ENCODE measurements at places on chromosomes 4 and X.

DNA sequence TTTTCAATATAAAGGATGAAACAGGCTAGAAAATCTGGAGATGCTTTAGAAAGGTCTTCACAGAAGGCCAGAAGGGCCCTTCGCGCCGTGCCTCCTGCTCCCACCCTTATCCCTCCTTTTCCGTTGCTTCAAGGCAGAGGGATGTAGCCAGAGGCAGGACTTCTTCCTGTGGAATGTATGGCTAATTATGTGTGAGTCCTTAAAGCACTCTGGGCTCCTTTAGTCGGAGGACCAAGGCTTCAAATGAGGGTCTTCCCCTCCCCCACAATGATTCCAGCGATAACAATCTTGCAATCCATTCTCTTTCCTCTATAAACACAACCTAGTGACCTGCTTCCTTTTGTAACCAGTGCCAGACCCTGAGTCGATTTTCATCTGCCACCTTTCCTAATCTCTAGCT, 103.5 kb downstream of the GPC3 start:
- DNase-seq: no peak

- no peak for DNase-seq
These were observed 9.5 kb upstream of the CTBP1 start for GRCh38 chr4:1258457-1258856.

GRCh38 chr4:39104255-39104654, 42.2 kb downstream of the KLHL5 start:
- DNase-seq: no peak

GRCh38 chr4:54402880-54403480, 173.9 kb downstream of the PDGFRA start:
- no peak for DNase-seq

- DNase-seq: no peak
These were observed 44.9 kb downstream of the SH3RF1 start for GRCh38 chr4:169225812-169226211.

DNA sequence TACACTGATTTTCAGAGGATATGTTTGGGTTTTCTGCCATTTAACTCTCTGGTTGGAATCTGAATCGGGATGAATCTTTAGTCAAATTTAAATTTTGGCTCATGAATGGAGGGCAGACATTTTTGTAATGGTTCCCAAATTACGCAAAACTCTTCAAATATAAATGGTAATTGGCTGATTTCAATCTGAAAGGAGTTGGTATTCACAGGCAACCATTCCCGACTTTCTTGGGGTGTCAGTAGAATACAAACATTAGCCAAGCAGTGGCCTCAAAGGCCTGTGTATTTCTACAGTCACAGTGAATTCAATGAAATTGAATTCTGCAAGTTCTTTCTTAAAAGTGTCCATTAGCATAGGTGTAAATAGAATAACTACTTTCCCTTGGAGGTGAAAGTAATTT, 668.8 kb upstream of the PRKX start:
- DNase-seq: no peak

GRCh38 chr4:57249083-57249482, 138.9 kb upstream of the IGFBP7 start:
- DNase-seq: no peak

DNA sequence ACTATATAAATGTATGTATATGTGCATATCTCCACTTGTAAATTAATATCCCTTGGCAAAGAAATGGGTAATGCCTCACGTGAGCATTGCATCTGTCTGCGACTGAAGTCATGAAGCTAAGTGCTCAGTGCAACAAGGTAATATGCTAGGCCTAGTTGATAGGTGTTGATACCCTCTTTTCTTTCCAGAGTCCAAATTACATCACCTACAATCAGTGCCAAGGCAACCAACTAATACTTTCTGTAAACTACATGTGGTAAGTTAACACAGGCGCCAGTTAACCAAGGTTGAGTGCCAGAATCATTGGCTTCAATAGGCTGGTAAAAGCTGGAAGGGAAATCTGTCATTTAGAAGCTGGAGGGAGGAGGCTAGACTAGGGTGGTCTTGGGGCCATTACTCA, 41.1 kb downstream of the GPM6B start:
- DNase-seq: no peak

GRCh38 chrX:30060718-30061117, 154.6 kb upstream of the MAGEB2 start:
- DNase-seq: no peak

DNA sequence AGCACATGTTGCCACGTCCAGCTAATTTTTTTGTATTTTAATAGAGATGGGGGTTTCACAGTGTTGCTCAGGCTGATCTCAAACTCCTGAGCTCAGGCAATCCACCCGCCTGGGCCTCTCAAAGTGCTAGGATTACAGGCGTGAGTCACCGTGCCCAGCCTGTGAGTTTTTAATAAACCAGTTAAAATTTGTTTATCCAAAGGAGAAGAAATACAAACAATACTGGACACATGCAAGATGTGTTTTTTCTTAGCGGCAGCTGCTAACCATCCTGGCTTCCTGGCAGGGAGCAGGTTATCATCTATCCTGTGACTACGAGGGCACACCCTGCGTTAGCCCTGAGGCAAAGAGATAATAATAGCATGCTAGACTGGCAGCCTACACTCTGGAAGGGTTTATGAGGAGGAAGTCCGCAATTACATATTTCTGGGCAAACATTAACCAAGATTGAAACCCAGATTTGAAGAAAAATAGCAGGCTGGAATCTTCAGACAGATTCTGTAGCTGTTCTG, 191.4 kb downstream of the SPRY1 start:
- peak; percentile 52 for DNase-seq

- DNase-seq: peak; percentile 83
These were observed 920 bp downstream of the SETD7 start for GRCh38 chr4:139554893-139555704.

DNA sequence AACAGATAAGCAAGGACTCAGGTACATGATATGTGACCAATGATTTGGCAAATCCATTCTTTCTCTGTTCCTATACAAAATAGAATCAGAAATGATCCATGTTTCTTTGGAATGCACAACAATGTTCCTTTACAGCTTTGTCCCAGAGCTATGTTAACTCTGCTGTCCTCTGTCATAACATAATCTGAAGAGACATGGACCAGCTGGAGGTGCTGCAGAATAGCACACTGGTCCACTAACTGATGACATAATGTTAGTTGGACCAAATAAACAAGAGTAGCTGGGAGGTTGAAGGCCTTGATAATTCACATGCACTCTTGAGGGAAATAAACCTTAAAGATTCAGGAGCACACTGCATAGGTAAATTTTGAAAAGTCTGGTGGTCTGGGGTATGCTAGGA, 23.0 kb upstream of the DHX15 start:
- no peak for DNase-seq

- no peak for DNase-seq
These were observed 1303.6 kb downstream of the FAM133A start for GRCh38 chrX:94977562-94977961.

All from HEK293T (cell line).